Muscle of arm (tissue), 14 donors: ENCODE measurements at places on chromosomes 4 and X. TPM values are rescaled to one million over a fixed set of nuclear protein-coding genes. Genes with fewer than 3 reads are reported as not detected.

- DNase-seq, result no peak
These were observed 348.5 kb upstream of the INTU start for GRCh38 chr4:127284236-127284635.

Gene RELL1
- polyA plus RNA-seq, result 12.7 TPM

- peak; percentile 65 for DNase-seq
These were observed 200.4 kb downstream of the ARHGAP24 start for GRCh38 chr4:85675076-85676049.

Gene BEX1
- 1.7 TPM for polyA plus RNA-seq

Gene VCX
- not detected for polyA plus RNA-seq

Gene HTN1
- polyA plus RNA-seq, result not detected

Gene MAGEC2
- not detected for polyA plus RNA-seq

Gene DCAF12L2
- polyA plus RNA-seq, result 6.7 TPM

DNA sequence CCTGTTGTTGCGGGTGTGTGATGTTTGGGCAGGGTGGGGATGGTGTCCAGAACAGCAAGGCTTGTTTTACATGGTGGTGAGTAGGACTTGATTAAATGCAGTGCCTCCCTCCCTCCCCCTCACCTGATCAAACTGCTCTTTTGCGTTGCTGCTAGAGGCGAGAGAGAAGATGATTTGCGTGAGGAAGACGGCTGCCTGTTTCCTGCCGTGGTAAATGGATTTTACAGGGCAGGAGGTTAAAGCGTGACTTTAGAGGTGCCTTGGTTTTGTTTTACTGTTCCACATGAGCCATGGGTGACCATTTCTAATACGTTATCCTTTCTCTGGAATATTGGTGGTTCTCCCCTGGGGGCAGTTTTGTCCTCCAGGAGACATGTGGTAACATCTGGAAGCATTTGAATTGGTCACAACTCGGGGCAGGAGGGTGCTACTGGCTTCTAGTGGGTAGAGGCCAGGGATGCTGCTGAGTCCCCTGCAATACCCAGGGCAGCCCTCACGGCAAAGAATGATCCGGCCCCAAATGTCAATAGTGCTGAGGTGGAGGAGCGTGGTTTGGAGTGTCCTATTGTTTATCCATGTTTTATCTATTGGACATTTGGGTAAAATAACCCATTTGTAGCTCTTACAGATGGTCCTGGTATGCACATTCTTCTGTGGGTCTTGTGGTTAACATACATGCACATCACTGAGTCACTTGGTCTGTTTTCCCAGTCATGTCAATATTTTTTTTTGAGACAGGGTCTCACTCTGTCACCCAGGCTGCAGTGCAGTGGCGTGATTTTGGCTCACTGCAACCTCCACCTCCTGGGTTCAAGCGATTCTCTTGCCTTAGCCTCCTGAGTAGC is 73.7 kb downstream of the SHROOM2 start:
- DNase-seq, result no peak
